Activated CD4-positive, alpha-beta T cell treated with anti-CD3 and anti-CD28 coated beads, Interleukin-2, Interleukin-4, amounts not matched to agents 100 ng/mL and 50 ng/mL, durations not matched to agents 16 hours and 8 hours (primary cell): ENCODE measurements at places on chromosomes 13 and 19.

DNA sequence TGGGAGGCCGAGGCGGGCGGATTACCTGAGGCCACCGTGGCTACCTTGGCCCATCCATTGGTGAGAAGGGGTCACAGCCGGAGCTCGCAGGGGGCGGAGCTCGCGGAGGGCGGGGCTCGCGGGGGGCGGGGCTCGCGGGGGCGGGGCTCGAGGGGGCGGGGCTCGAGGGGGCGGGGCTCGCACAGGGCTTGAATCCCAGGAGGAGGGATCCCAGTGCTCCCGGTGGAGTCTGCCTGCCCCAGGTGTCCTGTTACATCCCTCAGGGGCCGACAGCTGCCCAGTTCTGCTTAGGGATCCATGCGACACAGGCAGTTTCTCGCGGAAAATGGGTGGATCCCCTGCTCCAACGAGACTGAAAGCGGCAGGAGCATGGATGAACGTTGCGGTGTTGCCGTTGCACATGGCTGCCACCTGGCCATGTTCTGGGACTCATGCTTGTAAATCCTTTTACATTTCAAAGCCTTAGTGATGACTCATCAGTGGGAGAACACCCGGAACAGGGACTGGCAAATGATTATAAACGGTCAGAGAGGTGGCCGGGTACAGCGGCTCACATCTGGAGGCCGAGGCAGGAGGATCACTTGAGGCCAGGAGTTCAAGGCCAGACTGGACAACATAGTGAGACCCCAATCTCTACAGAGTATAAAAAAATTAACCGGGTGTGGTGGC is 25.1 kb downstream of the TMPRSS9 start:
- DNase-seq, result no peak

DNA sequence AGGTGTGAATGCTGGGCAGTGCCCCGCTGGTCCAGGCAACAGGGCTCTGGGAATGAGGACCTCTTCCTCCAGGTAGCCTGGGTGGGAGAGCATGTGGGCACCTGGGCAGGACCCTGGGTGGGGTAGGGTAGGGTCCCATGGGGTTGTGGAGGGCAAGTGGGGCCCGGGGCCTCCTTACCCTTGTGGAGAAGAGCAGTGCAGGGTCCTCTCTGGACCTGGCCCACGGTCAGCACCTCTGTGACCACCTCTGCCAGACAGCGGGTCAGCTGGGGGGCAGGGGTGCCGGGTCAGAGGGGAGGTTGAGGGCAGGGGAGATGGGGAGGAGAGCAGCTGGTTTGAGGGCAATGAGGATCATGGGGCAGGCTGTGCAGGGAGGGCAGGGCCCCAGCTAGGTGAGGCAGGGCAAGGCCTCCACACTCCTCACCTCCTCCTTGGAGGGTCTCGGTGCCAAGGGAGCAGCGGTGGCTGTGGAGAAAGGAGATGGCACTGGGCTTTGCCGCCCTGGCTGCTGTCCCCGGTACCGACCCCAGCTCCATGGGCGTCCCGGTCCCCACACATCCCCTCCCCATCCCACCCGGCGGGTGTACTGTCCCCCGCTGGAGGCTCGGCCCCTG is 491 bp downstream of the CCER2 start:
- DNase-seq, result no peak

DNA sequence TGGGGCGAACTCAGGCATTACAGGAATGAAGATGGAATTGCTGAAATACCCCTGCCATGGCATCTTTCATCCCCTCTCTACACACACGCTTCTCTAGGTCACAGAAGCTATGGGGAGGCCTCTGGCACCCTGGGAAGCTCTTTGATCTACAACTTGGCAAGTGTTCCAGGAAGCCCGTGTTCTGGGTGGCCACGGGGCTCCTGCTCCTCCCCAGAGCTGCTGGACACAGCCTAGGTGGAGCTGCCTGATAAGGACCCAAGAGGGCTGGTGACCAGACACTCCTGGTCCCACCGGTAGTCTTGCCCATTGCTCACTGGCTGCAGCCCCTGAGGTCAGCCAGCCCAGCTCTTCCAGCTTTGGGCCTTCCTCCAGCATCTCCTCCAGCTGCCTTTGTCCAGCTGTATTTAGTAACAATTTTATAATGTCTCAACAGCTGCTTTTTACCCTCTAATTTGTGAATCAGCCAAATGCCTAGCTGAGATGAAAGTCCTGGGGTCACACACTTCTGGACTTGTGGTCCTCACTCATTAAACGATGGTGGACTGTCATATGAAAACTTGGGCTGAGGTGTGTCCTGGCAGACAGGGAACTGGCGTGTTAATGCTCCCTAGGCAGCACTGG is 72.8 kb upstream of the SPATA13 start:
- no peak for DNase-seq

- DNase-seq, result no peak
These were observed 7.4 kb upstream of the GIPR start for GRCh38 chr19:45660636-45661035.

- no peak for DNase-seq
These were observed 2.1 kb upstream of the KLHL26 start for GRCh38 chr19:18634612-18635297.

- DNase-seq, result no peak
These were observed 523.5 kb downstream of the MYO16 start for GRCh38 chr13:109152941-109153340.

GRCh38 chr19:27676334-27676733 is 1536.6 kb downstream of the UQCRFS1 start:
- DNase-seq, result no peak

DNA sequence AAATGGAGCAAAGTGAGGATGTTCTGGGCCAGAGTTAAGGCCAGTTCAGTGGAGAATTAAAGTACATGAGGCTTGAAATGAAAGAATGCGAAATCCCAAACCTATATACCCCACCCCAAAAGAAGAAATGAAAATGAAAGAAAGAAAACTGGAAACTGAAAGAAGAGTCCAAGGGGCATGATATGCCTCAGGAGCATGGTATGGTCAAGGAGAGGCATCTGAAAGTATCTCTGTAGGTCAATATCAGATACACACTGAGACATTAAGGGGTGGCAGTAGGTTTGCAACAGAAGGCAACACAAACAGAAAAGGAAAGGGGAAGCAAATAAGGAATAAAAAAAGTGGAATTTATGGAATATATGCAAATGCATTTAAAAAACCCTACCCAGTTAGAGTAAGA is 166.5 kb downstream of the COG6 start:
- no peak for DNase-seq

GRCh38 chr13:21212138-21212775 is 35.8 kb downstream of the MRPL57 start:
- DNase-seq, result no peak

DNA sequence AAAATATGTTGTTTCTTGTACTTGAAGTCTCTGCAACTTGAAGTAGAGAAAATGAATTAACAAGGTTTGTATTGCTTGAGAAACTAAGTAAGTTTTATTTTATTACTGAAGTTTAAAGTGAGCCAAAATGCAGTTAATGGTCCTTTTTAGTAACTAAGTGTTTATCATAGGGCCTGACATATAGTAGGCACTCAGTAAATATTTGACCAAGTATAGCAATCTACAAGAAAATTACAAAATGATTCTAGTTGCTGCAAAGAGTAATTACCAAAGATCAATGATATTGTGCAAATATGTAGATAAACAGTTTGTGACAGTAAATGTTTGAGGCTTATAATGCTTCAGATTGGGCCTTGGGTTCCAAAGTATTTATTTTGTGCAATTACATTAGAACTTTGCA is 2.4 kb upstream of the XPO4 start:
- DNase-seq, result no peak
